ENCODE measurements at places on chromosomes 2 and 18.
A peak's percentile ranks its signal among the peaks of the same experiment; 100 is the strongest.

DNA sequence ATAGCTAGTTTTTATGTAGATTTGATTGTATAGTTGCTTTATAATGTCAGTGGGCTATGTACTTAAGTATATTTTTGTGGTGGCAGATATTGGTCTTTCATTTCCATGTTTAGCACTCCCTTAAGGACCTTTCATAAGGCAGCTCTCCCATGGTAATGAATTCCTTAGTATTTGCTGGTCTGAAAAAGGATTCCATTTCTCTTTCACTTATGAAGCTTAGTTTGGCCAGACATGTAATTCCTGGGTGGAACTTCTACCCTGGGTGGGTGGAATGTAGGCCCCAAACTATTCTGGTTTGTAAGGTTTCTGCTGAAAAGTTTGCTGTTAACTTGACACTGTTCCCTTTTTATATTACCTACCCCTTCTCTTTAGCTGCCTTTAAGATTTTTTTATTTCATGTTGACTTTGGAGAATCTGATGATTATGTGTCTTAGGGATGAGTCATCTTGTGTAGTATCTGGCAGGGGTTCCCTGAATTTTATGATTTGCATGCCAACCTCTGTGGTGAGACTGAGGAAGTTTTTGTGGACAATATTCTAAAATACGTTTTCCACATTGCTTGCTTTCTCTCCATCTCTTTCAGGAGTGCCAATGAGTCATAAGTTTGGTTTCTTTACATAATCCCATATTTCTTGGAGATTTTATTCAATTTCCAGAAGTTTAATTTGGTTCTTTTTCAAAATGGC is 65.4 kb upstream of the VRK2 start:
- DNase-seq: no peak

DNA sequence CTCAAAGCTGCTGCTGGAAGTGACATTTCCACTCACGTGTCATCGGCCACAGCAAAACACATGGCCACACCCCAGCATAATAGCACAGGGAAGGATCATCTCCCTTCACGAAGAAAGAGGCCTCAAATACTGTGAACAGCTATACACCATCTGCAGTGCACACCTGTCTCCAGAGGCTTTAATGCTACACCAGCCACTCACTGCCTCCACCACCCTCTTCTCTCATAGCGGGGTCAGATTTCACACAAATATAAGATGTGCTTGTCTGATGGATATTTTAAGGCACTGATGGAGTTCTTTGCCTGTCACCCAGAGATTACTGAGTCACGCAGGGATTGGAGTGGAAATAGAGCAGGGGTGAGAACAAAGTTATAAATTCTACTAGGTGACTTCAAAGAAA is 374.0 kb downstream of the ZNF516 start:
- DNase-seq: no peak

DNA sequence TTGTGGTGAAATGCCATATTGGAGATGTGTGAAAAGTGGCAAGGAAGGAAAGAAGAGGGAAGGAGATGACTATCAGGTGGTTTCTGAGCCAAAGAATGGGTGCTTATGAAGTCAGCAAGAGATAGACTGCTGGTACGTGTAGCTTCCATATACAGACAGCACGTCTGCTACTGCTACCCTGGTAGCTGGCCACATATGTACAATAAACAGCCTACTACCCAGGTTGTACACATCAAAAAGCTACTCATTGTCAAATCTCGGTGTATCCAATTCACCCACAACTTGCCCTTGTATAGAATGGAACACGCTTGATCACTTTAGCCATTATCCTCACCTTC is 761.8 kb downstream of the LRRTM4 start:
- no peak for DNase-seq

- peak; percentile 67 for DNase-seq
These were observed 133.1 kb downstream of the NFATC1 start for GRCh38 chr18:79528846-79529245.

DNA sequence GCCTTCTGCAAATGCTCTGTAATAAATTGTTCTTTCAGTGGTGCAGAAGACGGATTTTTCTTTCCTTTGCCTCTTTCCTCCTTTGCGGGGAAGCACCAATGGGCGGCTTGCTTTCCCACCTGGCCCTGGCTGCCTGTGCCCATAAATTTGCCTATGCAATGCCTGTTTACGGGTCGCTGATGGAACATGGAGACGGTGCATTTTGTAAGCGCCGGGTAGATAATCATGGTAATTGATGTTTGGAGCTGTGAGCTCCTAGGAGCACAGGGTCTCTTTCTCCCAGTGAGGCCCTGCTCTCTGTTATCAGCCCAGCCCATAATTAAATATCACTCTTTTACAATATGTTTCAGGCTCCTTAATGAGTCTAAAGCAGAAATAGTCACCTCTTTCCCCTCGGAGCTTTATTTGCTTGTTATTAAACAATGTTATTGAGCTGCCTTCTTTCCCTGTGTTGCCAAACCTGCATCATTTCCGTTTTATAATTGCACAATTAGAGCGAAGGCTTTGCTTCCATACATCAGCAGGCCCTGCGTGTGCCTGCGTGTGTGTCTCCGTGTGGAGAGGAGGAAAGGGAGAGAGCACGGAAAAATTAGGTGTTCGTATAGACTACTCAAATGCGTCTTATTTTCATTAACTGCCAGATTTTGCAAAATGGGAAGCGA is 437.4 kb upstream of the POU3F3 start:
- no peak for DNase-seq

GRCh38 chr2:177812713-177813396 is 259.7 kb downstream of the PDE11A start:
- peak; percentile 19 for DNase-seq

- DNase-seq: no peak
These were observed 67.4 kb downstream of the TNP1 start for GRCh38 chr2:216792222-216793021.

DNA sequence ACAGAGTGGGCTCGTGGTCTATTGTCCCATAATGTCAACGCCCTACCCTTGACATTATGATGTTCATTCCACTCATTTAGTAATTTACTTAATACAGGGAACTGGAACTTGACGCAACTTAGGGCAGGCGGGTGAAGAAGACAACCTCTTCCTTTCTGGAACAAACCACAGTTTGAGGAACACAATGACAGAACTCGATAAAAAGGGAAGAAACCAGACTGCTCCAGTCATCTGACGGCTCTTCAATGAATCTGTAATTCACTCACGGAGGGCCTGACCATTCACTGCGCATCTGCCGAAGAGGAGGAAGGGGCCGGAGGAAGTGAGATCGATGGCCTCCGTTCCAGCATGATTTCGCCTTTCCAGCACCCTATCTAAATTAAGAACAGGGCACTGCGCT is 83.2 kb downstream of the BCL2 start:
- no peak for DNase-seq

- DNase-seq: no peak
These were observed 39.2 kb upstream of the RNU4ATAC start for GRCh38 chr2:121491518-121491917.

- DNase-seq: no peak
These were observed 42.0 kb downstream of the CCDC148 start for GRCh38 chr2:158414538-158414937.

DNA sequence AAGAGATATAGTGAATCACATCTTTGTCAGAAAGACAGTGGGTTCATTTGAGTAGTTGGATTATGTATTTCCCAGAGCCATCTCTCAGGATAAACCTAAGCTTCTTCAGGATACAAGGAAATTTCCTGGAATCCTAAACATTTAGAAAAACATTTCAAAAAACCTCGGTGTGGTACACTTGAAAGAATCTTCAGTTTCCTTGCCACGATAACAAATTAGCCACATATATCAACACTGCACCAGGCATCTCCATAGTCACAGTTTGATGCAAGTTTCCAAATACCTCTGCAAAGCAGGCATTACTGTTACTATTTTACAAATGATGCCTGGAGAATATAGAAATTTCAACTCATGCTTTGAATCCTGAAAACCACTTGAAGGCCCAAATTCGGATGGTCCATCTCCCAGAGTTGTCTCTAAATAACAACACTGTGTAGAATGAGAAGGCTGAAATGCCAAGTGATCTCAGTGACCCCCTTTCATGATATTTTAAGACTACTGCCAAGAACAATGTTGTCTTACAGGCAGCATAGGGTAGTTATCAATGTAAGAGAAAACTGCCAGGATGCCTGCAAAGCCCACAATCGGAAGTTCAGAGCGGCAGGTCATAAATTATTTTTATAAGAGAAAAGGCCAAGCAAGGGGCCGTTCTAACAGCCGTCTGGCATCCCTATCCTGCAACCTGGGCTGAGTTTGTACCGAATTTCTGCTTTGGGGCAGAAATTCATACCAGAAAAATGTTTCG is 307.9 kb downstream of the TXNL1 start:
- no peak for DNase-seq
